ENCODE measurements at places on chromosomes 6 and 20. TPM values are rescaled to one million over a fixed set of nuclear protein-coding genes. Genes with fewer than 3 reads are reported as not detected.

The AGPAT1 gene
- 66.1 TPM for polyA plus RNA-seq

DNA sequence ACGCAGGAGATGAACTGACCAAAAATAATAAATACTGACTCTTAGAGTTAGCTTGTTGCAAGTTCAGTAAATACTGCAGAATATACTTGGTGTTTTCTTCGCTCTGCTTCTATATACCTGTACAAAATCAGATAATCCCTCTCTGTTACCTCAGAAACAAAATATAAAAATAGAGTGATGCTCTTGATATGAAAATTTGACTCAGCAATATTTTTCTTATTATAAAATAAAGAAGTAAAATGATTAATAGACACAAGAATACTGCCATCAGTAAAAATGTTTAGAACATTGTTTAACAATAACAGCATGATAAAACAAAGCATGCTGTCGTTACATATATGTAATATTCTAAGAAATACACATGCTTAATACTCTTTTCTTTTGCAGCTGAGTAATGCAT lies 1366.9 kb upstream of the EYS start:
- DNase-seq: no peak

DNA sequence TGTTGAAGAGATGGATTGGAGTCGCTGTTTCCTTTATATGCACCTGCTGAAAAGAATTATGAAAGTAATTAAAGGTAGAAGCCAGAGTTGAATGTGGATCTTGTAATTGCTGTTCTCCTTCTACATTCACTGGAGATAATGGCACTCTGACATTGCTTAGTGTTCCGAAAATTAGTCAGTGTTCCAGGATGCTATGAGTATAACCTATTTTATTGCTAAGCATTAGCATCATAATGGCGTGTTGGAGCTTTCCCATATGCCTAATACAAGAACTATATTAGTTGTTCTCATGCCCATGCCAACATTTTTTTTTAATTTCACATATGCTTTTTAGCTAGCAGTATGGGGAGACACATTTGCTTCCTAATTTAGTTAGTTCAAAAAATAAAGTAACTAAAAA lies 236.4 kb downstream of the ARHGAP18 start:
- no peak for DNase-seq

The TRIM31 gene
- not detected for polyA plus RNA-seq

DNA sequence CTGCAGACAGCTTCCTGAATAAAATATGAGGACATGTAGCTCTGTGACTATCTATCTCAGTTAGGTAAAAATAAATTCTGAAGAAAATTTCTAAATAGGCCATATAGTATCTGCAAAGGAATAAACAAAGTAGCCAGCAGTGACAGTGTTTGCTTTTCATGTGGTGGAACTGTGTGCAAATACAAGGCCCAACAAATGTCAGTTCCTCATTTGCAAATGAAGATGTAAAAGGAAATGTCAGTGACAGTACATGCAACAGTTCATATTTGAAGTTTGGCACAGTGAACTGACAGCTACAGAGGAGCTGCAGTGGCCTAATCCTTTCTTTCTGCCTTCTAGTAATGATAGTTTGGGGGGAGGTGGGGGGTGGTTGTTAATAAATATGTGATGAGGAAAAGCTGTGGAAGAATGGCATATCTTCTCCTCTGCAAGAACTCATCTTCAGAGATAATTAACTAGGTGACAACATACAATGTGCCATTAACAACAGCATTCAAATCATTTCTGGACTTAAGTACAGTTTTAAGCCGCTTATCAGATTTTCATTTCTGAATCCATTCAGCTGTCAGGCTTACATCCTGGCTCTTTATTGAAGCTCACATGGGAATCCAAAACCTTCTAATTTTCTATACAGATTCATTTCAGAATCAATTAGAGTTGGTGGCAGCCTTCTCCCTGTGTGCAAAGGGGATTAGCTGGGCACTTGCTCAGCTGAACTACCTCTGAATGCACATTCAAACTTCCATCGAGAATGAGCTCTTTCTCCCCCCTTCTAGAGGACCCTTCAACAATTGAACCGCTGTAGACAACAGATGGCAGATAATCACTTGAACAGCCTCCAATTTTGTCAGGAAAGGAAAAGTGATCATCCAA lies 1059.0 kb upstream of the EPHA7 start:
- DNase-seq: no peak

The EEF1A2 gene
- polyA plus RNA-seq: 1,012 TPM

The ZNF391 gene
- 4.3 TPM for polyA plus RNA-seq

DNA sequence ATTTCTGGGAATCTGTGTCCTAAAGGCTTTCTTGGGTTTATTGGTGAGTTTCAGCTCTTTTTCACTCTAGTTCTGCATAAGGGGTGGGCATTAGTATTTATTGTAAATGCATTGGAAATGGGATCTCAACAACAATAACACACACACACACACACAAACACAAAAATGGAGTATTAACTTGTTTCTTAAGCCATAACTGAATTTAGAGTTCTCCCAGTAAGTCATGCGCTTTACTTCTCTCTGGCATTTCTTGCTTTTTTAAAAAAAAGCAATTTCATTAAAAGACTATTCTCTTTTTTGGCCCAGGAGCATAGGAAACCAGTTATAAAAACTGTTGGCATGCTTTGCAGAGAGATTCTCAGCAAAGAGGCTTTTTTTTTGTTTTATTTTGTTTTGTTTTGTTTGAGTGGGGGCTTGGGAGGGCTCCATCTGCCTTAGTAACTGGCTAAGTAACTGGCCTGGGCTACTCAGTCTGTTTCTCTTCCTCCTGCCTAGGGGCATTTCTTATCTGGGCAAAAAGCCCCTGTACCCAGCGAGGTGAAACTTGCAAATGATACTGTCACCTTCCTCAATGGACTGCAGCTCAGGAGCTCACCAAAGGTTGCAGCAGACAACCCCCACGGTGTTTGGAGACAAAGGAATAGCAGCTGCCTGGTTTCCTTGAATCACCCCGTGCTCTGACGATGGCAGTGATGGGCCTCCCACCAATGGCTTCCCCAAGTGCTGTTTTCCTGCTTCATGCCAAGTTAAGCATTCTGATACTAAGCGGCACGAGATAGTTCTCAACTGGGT lies 128.5 kb downstream of the BCAS1 start:
- DNase-seq: no peak

GRCh38 chr6:161024364-161024920 lies 32.9 kb downstream of the MAP3K4 start:
- DNase-seq: no peak

Data from hindlimb muscle (tissue), 1 donor.